Type B pancreatic cell (in vitro differentiated cells): ENCODE measurements at places on chromosomes 11 and 22. TPM values are rescaled to one million over a fixed set of nuclear protein-coding genes. Genes with fewer than 3 reads are reported as not detected.

DNA sequence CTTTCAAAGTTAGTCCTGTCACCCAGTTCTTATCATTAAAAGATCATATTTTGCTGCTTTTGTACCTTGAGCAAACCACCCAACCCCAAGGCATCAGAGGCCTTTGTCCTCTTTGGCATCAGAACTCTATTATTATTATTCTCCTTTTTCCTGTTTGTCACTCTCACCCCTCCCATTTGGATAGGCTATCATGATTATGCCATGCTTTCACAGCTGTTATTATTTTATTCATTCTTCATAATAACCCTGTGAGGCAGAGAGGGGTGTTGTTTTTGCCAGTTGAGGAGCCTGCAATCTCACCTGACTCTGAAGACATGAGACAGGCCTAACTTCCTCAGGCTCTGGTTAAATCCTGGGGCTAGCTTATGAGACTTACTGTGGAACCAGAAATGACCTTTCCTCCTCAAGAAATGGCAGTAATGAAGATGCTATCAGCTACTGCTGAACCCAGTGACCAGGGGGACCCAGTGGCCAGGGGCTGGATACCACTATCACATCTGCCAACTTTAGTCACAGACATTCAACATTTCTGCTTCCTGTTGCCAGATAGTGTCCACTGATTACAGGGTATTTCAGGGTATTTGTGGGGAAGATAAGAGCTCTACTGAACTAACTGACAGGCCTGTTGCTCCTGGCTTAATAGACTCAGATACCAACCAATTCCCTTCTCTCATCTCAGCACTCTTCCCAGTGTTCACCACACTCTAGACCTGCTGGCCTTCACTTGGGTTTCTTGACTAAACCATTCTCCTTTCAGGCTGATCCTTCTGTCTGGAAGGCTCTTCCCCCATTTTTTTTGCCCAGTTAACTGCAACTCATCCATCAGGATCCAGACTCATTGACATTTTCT is 11.8 kb upstream of the SWAP70 start:
- DNase-seq, result no peak

DNA sequence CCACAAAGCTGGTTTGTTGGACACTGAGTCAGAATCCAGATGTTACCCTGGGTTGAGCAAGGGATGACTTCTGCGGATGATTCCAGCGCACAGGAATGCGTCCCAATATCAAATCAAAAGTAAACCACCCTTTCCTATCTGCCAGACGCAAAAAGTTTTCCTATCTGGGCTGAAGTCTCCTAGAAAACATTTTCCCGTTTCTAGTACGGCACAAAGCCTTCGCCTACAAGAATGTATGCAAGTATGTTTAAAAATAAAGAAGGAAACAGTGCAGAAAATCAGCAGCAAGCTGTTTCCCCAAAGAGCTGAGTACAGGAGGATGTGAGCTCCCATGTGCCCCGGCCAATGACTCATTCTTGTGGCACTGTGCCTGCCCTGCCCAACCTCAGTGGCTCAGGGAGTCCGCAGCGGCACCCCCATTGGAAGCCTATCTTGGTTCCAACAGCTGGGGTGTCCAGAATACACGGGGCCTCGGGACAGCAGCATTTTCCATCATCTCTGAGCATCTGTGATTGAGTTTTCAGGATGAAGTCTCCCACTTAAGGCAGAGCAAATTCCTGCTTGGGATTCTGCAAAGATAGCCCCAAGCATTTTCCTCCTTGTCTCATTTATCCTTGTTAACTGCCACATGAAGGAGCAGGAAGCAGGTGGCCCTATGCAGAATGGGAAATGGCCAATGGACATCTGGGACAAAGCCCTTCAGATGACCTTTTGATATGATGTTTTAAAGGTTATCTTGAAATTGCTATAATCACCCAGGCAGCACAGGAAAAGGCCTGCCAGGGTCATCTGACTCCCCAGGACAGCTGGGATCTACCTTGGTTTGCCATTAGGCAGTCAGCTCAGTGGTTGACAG is 17.5 kb downstream of the KCNJ5 start:
- DNase-seq, result no peak

Gene APOBEC3H
- 0.63 and 1.1 TPM in 2 replicates for total RNA-seq

DNA sequence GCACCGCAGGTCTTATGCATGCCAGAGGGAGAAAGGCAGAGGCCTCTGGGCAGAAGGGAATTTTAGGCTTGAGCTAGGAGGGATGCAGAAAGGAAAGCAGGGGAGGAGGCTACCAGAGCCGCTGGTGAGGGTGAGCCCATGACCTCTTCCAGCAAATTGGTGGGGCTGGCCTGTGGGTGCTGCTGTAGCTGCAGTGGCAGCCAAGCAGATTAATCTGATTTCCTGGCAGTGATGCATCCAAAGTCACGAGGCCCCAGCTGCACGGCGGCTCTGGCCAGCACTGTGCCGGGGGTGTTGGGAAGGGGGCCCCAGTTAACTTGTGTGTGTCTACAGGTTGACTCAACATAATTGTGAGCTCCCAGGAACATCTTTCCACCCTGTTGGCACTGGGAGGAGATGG is 41.4 kb upstream of the B3GAT1 start:
- DNase-seq, result no peak

Gene GAB2
- 23.3 and 24.5 TPM in 2 replicates for total RNA-seq

DNA sequence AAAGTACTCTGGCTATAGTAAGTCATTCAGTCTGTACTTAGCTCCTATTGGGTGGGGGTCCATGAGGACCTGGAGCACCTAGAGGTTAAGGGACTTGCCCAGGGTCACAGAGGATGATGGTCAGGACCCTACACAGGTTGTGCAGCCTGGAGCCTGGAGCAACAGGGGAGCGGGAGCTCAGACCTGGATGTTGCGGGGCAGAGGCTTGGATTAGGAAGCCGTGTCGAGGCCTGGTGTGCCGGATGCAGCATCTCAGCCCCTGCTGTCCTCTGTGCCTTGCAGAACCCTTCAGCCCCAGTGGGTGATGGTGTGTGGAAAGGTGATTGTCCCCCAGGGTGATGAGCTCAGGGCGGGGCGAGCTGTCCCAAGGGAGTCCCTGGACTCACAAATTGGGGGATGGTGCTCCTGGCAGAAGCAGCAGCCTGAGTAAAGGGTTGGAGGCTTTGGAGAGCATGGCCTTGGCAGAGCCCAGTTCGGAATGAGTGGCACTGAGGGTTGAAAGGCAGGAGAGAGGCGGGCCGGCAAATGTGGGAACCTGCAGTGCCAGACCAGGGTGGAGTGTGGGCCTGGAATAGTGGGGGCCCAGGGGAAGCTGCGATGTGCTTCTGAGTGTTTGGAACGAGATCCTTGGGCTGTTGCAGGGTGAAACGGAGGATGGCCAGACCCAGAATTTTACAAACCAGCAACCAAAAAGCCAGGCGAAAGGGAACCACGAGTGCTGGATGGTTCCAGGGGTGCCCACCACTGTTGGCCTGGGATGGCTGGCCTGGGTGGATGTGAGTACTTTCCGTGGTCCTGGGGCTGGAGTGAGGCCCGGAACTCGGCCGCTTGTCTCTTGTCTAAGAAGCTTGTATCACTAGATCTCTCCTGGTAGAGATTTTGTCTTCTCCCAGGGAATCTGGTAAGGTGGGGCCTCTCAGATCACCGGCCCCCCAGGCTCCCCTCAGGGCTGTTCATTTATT is 2.9 kb downstream of the TPCN2 start:
- DNase-seq, result no peak

Gene DMC1
- 2.5 and 5.6 TPM in 2 replicates for total RNA-seq

DNA sequence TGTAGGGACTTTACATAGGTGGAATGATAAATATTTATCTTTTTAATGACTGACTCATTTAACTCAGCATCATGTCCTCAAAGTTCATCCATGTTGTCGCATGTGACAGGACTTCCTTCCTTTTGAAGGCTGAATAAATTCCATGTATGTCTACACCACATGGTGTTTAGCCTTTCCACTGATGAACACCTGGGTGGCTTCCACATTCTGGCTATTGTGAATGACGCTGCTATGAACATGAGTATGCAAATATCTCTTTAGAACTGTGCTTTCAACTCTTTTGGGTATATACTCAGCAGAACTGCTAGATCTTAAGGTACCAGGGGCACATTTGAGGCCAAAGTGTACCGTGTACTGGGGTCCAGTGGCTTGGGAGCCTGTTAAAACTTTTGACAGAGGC is 24.1 kb downstream of the LARGE1 start:
- no peak for DNase-seq

- DNase-seq, result no peak
These were observed 329.5 kb downstream of the MIAT start for GRCh38 chr22:26986884-26987283.

Gene MMP1
- 6.5 and 14.3 TPM in 2 replicates for total RNA-seq
